ENCODE measurements at places on chromosomes 4 and X. TPM values are rescaled to one million over a fixed set of nuclear protein-coding genes. Genes with fewer than 3 reads are reported as not detected.

The AMOT gene
- total RNA-seq: 8.0 TPM

DNA sequence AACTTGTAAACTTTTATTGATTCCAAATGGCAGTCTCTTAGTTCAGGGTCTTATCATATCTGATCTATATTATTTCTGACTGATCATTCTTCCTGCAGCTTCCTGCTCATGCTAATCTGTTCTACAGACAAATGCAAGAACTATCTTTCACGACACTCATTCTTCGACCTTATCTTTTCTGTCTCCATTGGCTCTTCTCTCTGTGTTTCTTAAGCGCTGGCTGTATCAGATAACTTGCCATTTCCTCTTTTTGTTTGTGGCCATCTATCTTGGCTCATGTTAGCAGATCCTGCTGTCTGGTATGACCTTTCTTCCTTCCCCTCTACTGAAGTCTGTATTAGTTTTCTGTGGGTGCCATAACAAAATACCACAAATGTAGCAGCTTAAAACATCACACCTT is 230.5 kb upstream of the PUDP start:
- no peaks in the 10 kb centered on the region for H3K4me1 ChIP-seq
- no peak overlapping the region for H3K4me3 ChIP-seq
- H3K27me3 ChIP-seq: no peaks in the 10 kb centered on the region
- H3K27ac ChIP-seq: no peak overlapping the region
- no peaks in the 10 kb centered on the region for H3K36me3 ChIP-seq

The S100G gene
- total RNA-seq: not detected

DNA sequence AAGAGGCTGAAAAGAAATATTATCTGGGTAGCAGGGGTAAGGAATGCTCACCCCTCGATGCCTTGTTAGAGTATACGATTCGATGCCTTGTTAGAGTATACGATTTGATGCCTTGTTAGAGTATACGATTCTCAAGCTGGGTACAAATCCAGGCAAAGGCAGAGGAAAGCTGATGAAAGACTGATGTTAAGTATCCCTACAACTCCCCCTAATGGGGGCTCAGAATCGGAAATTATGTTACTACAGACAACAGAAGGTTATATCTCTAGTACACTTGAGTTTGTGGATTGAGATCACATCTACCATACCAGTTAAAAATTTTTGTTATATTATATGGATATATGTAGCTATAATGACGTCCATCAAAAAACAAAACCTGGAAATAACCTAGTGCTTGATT is 4.8 kb downstream of the LRRC66 start:
- H3K36me3 ChIP-seq: no peaks in the 10 kb centered on the region
- H3K27ac ChIP-seq: no peak overlapping the region
- DNase-seq: no peak
- H3K27me3 ChIP-seq: no peaks in the 10 kb centered on the region
- no peak overlapping the region for H3K4me3 ChIP-seq

- no peak for DNase-seq
- peaks cover 33% of the 10 kb centered on the region for H3K4me1 ChIP-seq
These were observed 33.9 kb downstream of the PDK3 start for GRCh38 chrX:24498975-24499374.

DNA sequence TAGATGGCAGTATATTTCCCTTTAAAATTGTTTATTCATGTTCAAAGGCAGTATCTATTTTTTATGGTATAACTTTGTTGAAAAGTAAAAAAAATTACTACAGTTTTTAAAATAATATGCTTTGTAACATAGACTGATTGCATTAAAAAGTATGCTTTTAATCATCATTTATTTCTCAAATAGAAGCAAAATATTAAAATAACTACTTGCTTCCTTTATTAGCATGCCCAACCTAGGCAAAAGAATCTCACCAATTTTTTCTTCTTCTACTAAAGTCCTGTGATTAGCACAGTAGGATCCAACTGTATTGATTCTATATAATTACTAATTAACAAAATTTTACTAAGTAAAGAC is 69.6 kb upstream of the NFKB1 start:
- DNase-seq: no peak
- no peaks in the 10 kb centered on the region for H3K27me3 ChIP-seq
- H3K27ac ChIP-seq: no peak overlapping the region
- H3K36me3 ChIP-seq: no peaks in the 10 kb centered on the region

- H3K27me3 ChIP-seq: no peaks in the 10 kb centered on the region
- H3K4me3 ChIP-seq: no peak overlapping the region
- H3K27ac ChIP-seq: no peak overlapping the region
- peaks cover 25% of the 10 kb centered on the region for H3K4me1 ChIP-seq
These were observed 22.8 kb downstream of the MSN start for GRCh38 chrX:65690057-65690855.

GRCh38 chr4:177692907-177693306 is 250.7 kb upstream of the AGA start:
- no peak for DNase-seq
- H3K4me3 ChIP-seq: no peak overlapping the region
- no peaks in the 10 kb centered on the region for H3K27me3 ChIP-seq
- peaks cover 4% of the 10 kb centered on the region for H3K4me1 ChIP-seq

DNA sequence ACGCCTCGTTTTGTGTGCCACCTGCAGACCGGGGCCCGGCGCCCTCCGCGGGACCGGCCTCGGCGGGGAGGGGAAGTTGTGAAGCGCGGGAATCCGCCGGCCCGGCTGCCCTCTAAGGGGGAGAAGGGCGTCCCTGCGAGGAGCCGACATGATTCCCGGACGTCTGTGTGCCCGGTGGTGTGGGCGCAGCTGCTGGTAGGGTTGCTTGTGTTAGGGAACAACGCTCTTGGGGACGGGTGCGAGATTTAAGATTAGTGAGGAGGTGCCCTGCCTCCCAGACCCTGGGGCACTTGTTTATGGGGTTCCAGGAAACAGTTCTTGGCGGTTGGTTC is 627 bp downstream of the CDKN2AIP start:
- DNase-seq: peak; percentile 55
- peak overlapping the region; percentile 92 for H3K4me3 ChIP-seq
- peaks cover 40% of the 10 kb centered on the region for H3K36me3 ChIP-seq

DNA sequence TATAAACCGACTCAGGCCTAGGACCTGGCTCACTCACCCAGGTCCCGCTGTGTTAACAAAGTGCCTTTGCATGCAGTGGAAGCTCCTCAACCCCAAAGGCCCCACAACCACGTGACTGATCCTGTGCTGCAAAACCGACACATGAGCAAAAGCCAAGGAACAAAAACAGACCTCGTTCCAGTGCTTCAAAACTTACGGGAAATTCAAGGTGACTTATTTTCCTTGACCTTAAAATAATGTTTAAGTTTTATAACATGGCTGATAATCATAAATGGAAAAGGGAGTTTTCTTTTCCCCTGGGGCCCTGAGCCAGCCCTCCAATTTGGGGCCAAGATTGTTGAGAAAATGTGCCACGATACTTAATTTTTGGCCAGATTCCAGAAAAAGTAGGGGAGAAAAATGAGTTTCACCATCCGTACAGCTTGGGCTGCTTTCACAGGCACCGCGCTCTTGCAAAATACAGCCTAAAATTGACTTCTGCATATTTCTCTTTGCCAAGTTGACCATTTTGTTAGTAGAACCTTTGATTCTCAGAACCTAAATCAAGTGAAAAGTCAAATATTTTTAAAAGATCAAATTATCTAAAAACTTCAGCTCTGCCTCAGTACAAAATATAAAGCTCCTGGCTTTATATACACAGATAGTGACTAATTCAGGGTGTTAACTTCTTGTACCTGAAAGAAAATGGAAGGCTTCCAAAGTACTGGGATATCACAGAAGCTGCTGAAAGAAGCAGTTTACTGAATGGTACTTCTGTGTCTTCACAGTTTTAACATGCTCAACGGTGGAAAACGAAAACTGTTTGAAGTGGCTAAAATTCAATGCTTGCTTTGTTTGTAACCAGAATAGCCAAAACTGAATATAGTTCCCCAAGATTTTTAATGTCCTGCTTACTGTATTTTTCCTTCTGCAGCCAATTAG is 93.8 kb downstream of the APBB2 start:
- peaks cover 43% of the 10 kb centered on the region for H3K4me1 ChIP-seq
- H3K36me3 ChIP-seq: peaks cover 8% of the 10 kb centered on the region
- no peak overlapping the region for H3K4me3 ChIP-seq

DNA sequence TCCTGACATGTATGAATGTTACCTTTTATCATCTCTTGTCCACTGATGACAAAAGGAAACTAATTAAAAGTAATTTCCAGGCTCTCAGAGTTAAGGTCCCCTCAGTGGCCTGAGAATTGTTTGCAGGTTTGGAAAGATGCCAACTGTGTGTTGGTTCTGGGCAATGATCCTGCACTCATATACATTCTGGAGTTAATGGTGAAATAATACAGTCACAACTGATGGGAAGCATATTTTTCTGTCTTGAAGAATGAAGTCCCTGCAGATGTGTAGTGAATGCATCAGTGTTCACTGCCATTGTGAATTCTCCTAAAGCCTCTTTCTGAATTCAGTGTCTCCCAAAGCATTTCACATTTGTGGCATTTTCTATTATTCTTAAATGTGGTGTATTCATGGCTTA is 238.1 kb upstream of the PPP1R2C start:
- no peak overlapping the region for H3K4me3 ChIP-seq
- H3K27me3 ChIP-seq: no peaks in the 10 kb centered on the region
- H3K27ac ChIP-seq: no peak overlapping the region
- DNase-seq: no peak

- no peak for DNase-seq
- H3K4me3 ChIP-seq: no peak overlapping the region
- H3K4me1 ChIP-seq: peaks cover 32% of the 10 kb centered on the region
- peaks cover 78% of the 10 kb centered on the region for H3K27me3 ChIP-seq
- no peak overlapping the region for H3K27ac ChIP-seq
- H3K36me3 ChIP-seq: peaks cover 7% of the 10 kb centered on the region
These were observed 24.4 kb upstream of the HMX1 start for GRCh38 chr4:8896071-8896470.

- peaks cover 36% of the 10 kb centered on the region for H3K36me3 ChIP-seq
- no peaks in the 10 kb centered on the region for H3K27me3 ChIP-seq
- no peak overlapping the region for H3K4me3 ChIP-seq
These were observed 14.2 kb downstream of the CXCR3 start for GRCh38 chrX:71604141-71604540.

DNA sequence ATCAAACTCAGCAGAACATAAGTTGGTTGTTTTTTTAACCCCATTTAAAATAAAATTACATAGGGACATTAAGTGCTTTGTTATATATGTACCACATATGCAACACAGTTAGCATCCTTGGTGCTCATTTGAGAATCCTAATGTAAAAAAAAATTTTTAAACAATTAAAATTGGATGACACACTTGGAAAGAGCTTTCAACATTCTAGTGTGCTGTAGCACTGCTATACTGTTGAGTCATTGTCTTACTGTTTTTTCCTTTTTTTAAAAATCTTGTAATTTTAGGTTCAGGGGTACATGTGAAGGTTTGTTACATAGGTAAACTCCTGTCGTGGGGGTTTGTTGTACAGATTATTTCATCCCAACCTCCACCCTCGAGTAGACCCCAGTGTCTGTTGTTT is 12.8 kb downstream of the THAP9 start:
- DNase-seq: no peak
- H3K27me3 ChIP-seq: no peaks in the 10 kb centered on the region
- H3K4me1 ChIP-seq: no peaks in the 10 kb centered on the region
- H3K36me3 ChIP-seq: peaks cover 55% of the 10 kb centered on the region

GRCh38 chr4:2300431-2301224 is 38.7 kb upstream of the MXD4 start:
- no peaks in the 10 kb centered on the region for H3K27me3 ChIP-seq
- H3K4me1 ChIP-seq: peaks cover 10% of the 10 kb centered on the region
- H3K36me3 ChIP-seq: peaks cover 7% of the 10 kb centered on the region
- no peak overlapping the region for H3K27ac ChIP-seq

The STBD1 gene
- 2.0 TPM for total RNA-seq

The SORCS2 gene
- total RNA-seq: 5.5 TPM

DNA sequence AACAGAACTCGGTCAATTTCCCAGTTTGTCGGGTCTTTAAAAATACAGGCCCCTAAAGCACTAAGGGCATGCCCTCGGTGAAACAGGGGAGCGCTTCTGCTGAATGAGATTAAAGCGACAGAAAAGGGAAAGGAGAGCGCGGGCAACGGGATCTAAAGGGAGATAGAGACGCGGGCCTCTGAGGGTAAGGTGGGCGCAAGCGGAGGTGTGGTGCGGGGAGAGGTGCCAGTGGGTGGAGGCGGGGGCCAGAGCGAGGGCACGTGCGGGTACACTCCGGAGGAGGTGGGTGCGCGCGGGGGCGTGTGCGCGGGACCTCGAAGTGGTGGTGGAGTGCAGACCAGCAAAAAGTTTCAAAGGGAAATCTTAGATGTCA is 787 bp upstream of the TET2 start:
- H3K4me3 ChIP-seq: peak overlapping the region; percentile 91
- H3K27ac ChIP-seq: no peak overlapping the region
- no peaks in the 10 kb centered on the region for H3K36me3 ChIP-seq
- H3K27me3 ChIP-seq: peaks cover 95% of the 10 kb centered on the region
- peaks cover 24% of the 10 kb centered on the region for H3K4me1 ChIP-seq

DNA sequence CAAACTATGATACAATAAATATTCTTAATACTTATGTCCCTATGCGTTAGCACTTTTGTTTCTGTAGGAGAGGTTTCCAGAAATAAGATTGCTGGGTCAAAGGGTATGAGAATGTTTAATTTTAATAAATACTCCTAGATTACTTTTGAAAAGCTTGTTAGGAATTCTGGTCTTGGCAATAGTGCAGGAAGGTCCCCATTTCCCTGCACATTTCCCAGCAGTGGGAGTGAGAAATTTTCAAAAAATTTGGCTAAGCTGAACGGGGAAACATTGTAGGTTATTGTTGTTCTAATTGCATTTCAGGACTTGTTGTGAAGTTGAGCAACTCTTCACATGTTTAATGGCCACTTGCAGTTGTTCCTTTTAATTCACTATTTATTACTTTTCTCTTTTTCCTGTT is 27.1 kb downstream of the IGFBP7 start:
- H3K27me3 ChIP-seq: no peaks in the 10 kb centered on the region
- peaks cover 31% of the 10 kb centered on the region for H3K4me1 ChIP-seq
- H3K27ac ChIP-seq: no peak overlapping the region
- H3K36me3 ChIP-seq: peaks cover 11% of the 10 kb centered on the region

- no peaks in the 10 kb centered on the region for H3K36me3 ChIP-seq
- H3K4me3 ChIP-seq: peak overlapping the region; percentile 50
- H3K27me3 ChIP-seq: peaks cover 23% of the 10 kb centered on the region
- DNase-seq: no peak
- no peak overlapping the region for H3K27ac ChIP-seq
These were observed 2.2 kb downstream of the GUCY1B1 start for GRCh38 chr4:155761047-155761446.

The TASL gene
- total RNA-seq: not detected

The INTU gene
- total RNA-seq: 18.6 TPM

GRCh38 chr4:26899991-26900390 is 39.4 kb downstream of the STIM2 start:
- no peak overlapping the region for H3K27ac ChIP-seq
- no peak for DNase-seq
- peaks cover 34% of the 10 kb centered on the region for H3K4me1 ChIP-seq
- no peak overlapping the region for H3K4me3 ChIP-seq
- H3K27me3 ChIP-seq: no peaks in the 10 kb centered on the region

The NPNT gene
- 1.6 TPM for total RNA-seq
